Psoas muscle (tissue), 8 donors: ENCODE measurements at places on chromosomes 2 and 18. TPM values are rescaled to one million over a fixed set of nuclear protein-coding genes. Genes with fewer than 3 reads are reported as not detected.
A peak's percentile ranks its signal among the peaks of the same experiment; 100 is the strongest.

SFT2D3 gene
- total RNA-seq, result 1.6 TPM

- no peaks in the 10 kb centered on the region for H3K27me3 ChIP-seq
- peak; percentile 82 for DNase-seq
- H3K36me3 ChIP-seq, result no peaks in the 10 kb centered on the region
- peak overlapping the region; percentile 85 for H3K27ac ChIP-seq
- peaks cover 22% of the 10 kb centered on the region for H3K4me1 ChIP-seq
These were observed 174.0 kb downstream of the TGIF1 start for GRCh38 chr18:3623769-3624545.

- no peaks in the 10 kb centered on the region for H3K36me3 ChIP-seq
- H3K4me3 ChIP-seq, result peak overlapping the region; percentile 54
- H3K27me3 ChIP-seq, result no peaks in the 10 kb centered on the region
- peaks cover 73% of the 10 kb centered on the region for H3K4me1 ChIP-seq
- DNase-seq, result no peak
These were observed 121.8 kb downstream of the SETBP1 start for GRCh38 chr18:44802508-44802907.

DNA sequence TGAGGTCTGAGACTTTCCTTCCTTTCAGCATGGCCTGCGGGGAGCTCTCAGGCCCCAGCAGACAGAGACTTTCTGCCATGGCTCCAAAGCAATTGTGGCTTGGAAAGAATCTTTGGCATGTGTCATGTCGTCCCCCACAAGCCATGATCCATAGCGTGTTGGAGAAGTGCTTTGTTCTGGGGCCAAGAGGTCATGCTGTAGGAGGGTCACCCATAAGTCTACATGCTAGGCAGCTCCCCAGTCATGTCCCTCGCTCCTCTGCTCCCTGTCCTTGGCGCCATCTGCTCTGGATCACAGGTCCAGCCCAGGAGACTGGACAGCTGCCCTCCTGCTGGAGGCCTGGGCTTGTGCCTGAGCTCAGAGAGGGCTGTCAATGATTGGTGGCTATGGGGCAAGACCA lies 78.8 kb upstream of the LCLAT1 start:
- no peak overlapping the region for H3K27ac ChIP-seq
- no peaks in the 10 kb centered on the region for H3K27me3 ChIP-seq
- no peaks in the 10 kb centered on the region for H3K4me1 ChIP-seq
- H3K36me3 ChIP-seq, result no peaks in the 10 kb centered on the region

DNA sequence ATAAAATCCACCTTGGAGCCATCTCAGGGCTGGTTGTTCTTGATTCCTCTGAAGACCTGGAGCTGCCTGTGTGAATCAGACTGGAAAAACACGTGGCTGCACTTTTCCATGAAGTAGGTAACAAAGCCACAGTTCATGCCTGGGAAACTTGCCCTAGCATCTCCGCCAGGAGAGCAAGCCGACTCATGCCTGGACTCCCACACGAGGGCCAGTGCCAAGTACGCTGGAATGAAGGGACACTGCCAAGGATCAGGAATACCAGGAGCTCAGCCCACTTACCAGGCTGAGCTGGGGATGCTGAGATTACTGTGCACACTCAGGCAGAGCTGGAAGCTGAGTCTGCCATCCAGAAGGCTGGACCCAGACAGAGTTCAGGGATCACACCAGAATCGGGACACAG lies 10.9 kb upstream of the FHL2 start:
- H3K4me3 ChIP-seq, result no peak overlapping the region
- H3K36me3 ChIP-seq, result no peaks in the 10 kb centered on the region
- H3K27me3 ChIP-seq, result no peaks in the 10 kb centered on the region
- peaks cover 27% of the 10 kb centered on the region for H3K4me1 ChIP-seq

- DNase-seq, result no peak
- H3K27me3 ChIP-seq, result no peaks in the 10 kb centered on the region
- no peaks in the 10 kb centered on the region for H3K36me3 ChIP-seq
- H3K27ac ChIP-seq, result no peak overlapping the region
These were observed 32.3 kb upstream of the ASNSD1 start for GRCh38 chr2:189628817-189629530.

GRCh38 chr2:34012715-34013302 lies 413.7 kb upstream of the FAM98A start:
- no peak overlapping the region for H3K27ac ChIP-seq
- no peaks in the 10 kb centered on the region for H3K27me3 ChIP-seq
- peak; percentile 14 for DNase-seq

GRCh38 chr2:69210385-69210784 lies 176.6 kb downstream of the GFPT1 start:
- no peaks in the 10 kb centered on the region for H3K27me3 ChIP-seq
- no peak overlapping the region for H3K27ac ChIP-seq
- peaks cover 3% of the 10 kb centered on the region for H3K4me1 ChIP-seq
- H3K4me3 ChIP-seq, result no peak overlapping the region
- no peak for DNase-seq
- H3K36me3 ChIP-seq, result no peaks in the 10 kb centered on the region
